ENCODE measurements at places on chromosomes 1 and 21. TPM values are rescaled to one million over a fixed set of nuclear protein-coding genes. Genes with fewer than 3 reads are reported as not detected.

NES gene
- 1,023 TPM for polyA plus RNA-seq

NBPF4 gene
- 0.05 TPM for polyA plus RNA-seq

OR2L3 gene
- not detected for polyA plus RNA-seq

ARHGEF11 gene
- polyA plus RNA-seq: 23.5 TPM

LRRIQ3 gene
- 0.13 TPM for polyA plus RNA-seq

RBBP5 gene
- polyA plus RNA-seq: 8.6 TPM

FAM72C gene
- 1.2 TPM for polyA plus RNA-seq

FBXO44 gene
- polyA plus RNA-seq: 4.6 TPM

KCNE1 gene
- 0.84 TPM for polyA plus RNA-seq

SPRR2F gene
- polyA plus RNA-seq: not detected

ETV3L gene
- not detected for polyA plus RNA-seq

MAEL gene
- 0.39 TPM for polyA plus RNA-seq

COQ8A gene
- polyA plus RNA-seq: 44.5 TPM

NDUFS2 gene
- 138 TPM for polyA plus RNA-seq

THBS3 gene
- 83.2 TPM for polyA plus RNA-seq

PLPPR5 gene
- 1.1 TPM for polyA plus RNA-seq

HRNR gene
- 0.19 TPM for polyA plus RNA-seq

HSD11B1 gene
- polyA plus RNA-seq: 0.20 TPM

LCE1A gene
- polyA plus RNA-seq: not detected

LHX8 gene
- not detected for polyA plus RNA-seq

CD1D gene
- 1.6 TPM for polyA plus RNA-seq

SIK1 gene
- polyA plus RNA-seq: 5.4 TPM

HUNK gene
- polyA plus RNA-seq: 11.8 TPM

CFAP126 gene
- polyA plus RNA-seq: 0.41 TPM

CCDC27 gene
- 0.08 TPM for polyA plus RNA-seq

IBA57 gene
- polyA plus RNA-seq: 4.4 TPM

SPRR2A gene
- polyA plus RNA-seq: not detected

ABL2 gene
- polyA plus RNA-seq: 10.5 TPM

TFF3 gene
- 1.1 TPM for polyA plus RNA-seq

CFAP141 gene
- polyA plus RNA-seq: not detected

APOBEC4 gene
- not detected for polyA plus RNA-seq

PCNX2 gene
- 4.4 TPM for polyA plus RNA-seq

TEX38 gene
- polyA plus RNA-seq: not detected

FOXD3 gene
- polyA plus RNA-seq: 8.9 TPM

RBM34 gene
- polyA plus RNA-seq: 57.6 TPM

C1orf56 gene
- 4.7 TPM for polyA plus RNA-seq

CLCC1 gene
- polyA plus RNA-seq: 33.3 TPM

PODN gene
- polyA plus RNA-seq: 10.7 TPM

PDZK1IP1 gene
- polyA plus RNA-seq: 0.19 TPM

ZBTB7B gene
- 7.8 TPM for polyA plus RNA-seq

GPR157 gene
- polyA plus RNA-seq: 1.1 TPM

FAM110D gene
- 0.88 TPM for polyA plus RNA-seq

VSIG8 gene
- polyA plus RNA-seq: not detected
